ENCODE measurements at places on chromosomes 16 and 17. TPM values are rescaled to one million over a fixed set of nuclear protein-coding genes. Genes with fewer than 3 reads are reported as not detected.
A peak's percentile ranks its signal among the peaks of the same experiment; 100 is the strongest.

DNA sequence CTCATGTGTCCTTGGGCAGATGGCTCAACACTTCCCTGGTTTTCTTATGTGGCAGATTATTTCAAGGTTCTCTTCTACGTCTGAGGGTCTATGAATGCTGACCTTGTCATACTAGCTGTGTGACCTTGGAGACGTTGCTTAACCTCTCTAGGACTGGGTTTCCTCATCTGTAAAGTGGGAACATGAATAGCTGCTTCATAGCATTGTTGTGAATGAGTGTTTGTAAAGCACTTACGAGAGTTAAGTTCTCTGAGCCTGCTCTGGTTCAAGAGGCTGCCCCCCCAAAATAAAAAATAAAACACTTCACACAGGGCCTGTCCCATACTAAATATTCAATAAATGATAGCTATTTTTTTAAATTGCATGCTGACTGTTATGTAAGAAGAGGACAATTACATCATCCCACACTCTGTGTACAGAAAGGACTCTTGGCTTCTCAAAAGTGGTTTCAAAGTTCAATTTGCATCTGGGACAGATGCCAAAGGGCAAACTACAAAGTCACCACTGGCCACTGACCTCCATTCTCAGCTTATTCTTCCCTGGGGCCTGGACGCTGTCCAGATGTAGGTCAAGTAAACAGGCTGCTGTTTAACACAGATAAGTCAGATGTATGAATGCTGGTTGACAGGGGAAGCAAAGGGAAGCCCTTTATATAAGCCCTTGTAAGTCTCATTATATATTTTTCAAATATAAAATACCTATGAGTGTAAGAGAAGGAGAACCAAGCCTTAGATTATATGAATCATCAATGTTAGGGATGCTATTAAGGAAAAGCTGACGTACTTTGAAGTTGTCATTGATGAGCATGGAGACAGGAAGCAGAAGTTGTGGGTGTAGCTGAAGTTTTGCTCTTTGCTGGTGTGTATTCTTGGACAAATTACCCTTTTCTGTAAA is 15.4 kb upstream of the NDEL1 start:
- no peak overlapping the region for H3K4me3 ChIP-seq
- H3K36me3 ChIP-seq: no peaks in the 10 kb centered on the region
- peaks cover 12% of the 10 kb centered on the region for H3K4me1 ChIP-seq
- DNase-seq: peak; percentile 98
- no peak overlapping the region for H3K27ac ChIP-seq

GRCh38 chr17:48498164-48498850 is 32.5 kb downstream of the HOXB1 start:
- H3K27ac ChIP-seq: no peak overlapping the region
- no peaks in the 10 kb centered on the region for H3K36me3 ChIP-seq
- H3K4me1 ChIP-seq: no peaks in the 10 kb centered on the region
- peaks cover 10% of the 10 kb centered on the region for H3K27me3 ChIP-seq
- H3K4me3 ChIP-seq: no peak overlapping the region

DNA sequence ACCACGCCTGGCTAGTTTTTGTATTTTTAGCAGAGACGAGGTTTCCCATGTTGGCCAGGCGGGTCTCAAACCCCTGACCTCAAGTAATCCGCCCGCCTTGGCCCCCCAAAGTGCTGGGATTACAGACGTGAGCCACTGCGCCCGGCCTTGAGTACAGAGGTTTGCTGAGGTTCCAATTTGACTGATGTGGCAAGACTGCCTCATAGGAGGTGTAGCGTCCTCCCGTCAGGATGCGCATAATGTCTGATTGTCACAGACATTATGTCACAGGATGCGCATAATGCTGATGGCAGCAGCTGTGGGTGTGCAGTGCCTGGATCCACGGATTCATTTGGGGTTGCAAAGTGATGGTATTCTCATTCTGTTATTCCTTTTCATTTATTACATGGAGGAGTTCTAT is 45.2 kb downstream of the HAPSTR1 start:
- DNase-seq: no peak
- no peak overlapping the region for H3K27ac ChIP-seq
- no peaks in the 10 kb centered on the region for H3K27me3 ChIP-seq
- H3K36me3 ChIP-seq: no peaks in the 10 kb centered on the region
- H3K4me3 ChIP-seq: no peak overlapping the region

- peak; percentile 5 for DNase-seq
- H3K4me1 ChIP-seq: no peaks in the 10 kb centered on the region
- H3K27ac ChIP-seq: no peak overlapping the region
- H3K27me3 ChIP-seq: no peaks in the 10 kb centered on the region
Observed at GRCh38 chr17:32569171-32570080, 82.6 kb downstream of the CDK5R1 start.

Gene MPP3
- total RNA-seq: 10.8 TPM

Gene MYH11
- total RNA-seq: not detected
